T-helper 2 cell (primary cell): ENCODE measurements at places on chromosomes 4 and X.

DNA sequence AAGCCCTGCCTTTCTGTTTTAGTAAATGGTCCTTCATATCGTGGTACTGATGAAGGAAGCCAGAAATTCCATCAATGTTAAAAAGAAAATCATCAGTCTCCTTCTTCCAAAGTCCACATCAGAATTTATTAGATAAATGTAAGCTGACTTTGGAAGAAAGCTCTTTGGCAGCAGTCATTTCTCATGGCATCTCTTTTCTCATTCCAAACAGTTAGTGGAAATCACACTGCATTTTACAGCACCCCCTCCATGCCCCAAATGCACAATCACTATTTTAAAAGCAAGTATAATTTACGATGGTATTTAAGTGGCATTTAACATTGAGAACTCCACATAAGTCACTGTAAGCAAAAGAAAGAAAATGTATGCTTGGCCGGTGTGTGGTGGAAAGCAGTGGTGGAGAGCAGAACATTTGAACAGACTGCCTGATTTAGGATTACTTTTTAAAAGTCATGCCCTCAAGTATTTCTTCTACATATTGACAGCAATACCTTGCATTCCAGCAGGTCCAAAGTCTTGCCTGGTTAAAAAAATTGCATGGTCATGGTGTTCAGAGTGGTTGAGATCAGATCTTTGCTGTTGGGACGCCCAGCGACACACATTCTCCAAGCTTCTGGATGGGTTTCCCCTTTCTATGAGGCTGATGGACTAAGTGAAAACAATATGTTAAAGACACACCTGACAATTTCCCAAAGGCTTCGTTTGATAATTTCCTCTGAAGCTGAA, 248.6 kb downstream of the ADAMTS3 start:
- DNase-seq, result no peak

DNA sequence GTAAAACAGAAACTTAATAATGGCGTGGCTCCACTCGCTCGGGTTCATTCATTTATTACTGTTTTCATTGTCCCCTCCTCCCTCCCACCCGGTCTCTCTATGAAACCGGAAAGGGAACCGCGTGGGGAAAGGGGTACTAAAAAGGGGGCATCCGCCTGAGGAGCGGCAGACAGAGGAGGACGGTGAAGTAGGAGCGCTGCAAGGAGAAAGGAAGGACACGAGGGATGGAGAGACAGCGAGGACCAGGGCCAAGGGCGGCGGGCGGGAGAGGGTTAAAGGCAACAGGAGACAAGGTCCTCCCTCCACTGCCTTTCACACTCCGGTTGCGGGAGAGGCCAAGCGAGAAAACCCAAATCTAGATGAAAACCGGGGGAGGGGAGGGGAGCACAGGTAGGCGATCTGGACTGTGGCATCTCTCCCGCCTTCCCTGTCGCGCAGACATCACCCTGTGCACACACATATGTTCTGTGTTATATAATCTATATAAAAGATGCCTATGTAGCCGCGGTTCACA, 829 bp downstream of the ELOVL6 start:
- peak; percentile 49 for DNase-seq

DNA sequence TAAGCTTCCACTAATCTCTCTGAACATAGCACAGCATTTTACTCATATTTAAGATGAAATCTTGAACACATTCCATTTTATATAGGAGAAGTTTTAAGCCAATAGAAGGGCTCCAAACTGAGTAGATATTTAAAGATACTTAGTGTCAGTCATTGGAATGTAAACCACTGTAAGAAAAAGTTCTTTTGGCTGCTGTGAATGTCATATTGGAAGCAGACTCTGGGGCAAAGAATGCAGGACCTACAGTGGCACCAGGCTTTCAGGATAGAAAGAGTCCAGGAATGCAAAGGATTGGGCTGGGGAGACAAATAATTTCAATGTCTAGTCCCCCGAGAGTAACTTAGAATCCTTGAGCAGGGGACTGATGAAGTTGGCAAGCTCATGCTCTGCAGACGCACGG, 1047.7 kb downstream of the STIM2 start:
- no peak for DNase-seq

GRCh38 chr4:113222471-113222870, 173.0 kb downstream of the ANK2 start:
- no peak for DNase-seq

GRCh38 chrX:135403374-135403773, 18.4 kb upstream of the SMIM10L2A start:
- DNase-seq, result peak; percentile 47

GRCh38 chr4:185224597-185224996, 15.2 kb downstream of the SNX25 start:
- DNase-seq, result no peak

GRCh38 chr4:184823014-184823413, 2.8 kb downstream of the ACSL1 start:
- no peak for DNase-seq

- no peak for DNase-seq
Observed at GRCh38 chr4:143083756-143084472, 100.8 kb upstream of the USP38 start.

DNA sequence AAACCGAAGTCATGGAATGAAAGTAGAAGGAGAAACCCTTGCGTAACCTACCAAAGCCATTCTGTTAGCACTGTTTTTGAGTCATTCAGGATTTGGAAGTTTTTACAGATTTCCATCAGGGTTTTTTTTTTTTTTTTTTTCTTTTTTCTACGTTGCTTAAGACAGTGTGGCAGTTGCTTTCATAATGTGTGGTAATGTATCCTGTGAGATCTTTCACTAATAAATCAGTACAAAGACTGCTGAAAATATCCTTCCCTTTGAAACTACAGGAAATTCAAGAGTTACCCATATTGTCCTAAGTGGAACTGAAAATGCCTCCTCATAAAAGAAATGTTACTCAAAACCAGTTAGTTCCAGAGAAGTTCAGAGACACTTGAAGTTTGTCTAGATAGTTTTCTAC, 137.8 kb downstream of the RAPGEF2 start:
- no peak for DNase-seq

- no peak for DNase-seq
Observed at GRCh38 chr4:79687006-79687405, 279.0 kb upstream of the GK2 start.

- no peak for DNase-seq
Observed at GRCh38 chrX:55874807-55875206, 157.3 kb downstream of the RRAGB start.
